Omental fat pad (tissue), 4 donors: ENCODE measurements at places on chromosomes 11 and 22.
A peak's percentile ranks its signal among the peaks of the same experiment; 100 is the strongest.

GRCh38 chr22:44956840-44957767 is 52.7 kb downstream of the PHF21B start:
- DNase-seq, result no peak

DNA sequence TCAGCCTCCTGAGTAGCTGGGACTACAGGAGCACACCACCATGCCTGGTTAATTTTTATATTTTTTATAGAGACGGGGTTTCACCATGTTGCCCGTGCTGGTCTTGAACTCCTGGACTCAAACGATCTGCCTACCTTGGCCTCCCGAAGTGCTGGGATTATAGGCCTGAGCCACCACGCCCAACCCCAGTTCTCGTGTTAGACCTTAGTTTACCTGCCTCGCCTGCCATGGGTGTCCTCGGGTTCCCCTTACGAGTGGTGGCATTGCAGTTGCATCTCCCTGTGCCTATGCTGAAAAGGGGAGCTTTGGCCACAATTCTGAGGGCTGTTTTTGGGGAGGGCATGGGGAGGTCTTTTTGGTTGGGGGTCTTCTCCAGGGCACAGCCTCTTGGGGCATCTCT is 18.8 kb downstream of the TBC1D22A start:
- no peak for DNase-seq

- no peak for DNase-seq
These were observed 30.8 kb upstream of the CELSR1 start for GRCh38 chr22:46568102-46568809.

GRCh38 chr22:41285441-41285819 is 557 bp downstream of the RANGAP1 start:
- peak; percentile 38 for DNase-seq

DNA sequence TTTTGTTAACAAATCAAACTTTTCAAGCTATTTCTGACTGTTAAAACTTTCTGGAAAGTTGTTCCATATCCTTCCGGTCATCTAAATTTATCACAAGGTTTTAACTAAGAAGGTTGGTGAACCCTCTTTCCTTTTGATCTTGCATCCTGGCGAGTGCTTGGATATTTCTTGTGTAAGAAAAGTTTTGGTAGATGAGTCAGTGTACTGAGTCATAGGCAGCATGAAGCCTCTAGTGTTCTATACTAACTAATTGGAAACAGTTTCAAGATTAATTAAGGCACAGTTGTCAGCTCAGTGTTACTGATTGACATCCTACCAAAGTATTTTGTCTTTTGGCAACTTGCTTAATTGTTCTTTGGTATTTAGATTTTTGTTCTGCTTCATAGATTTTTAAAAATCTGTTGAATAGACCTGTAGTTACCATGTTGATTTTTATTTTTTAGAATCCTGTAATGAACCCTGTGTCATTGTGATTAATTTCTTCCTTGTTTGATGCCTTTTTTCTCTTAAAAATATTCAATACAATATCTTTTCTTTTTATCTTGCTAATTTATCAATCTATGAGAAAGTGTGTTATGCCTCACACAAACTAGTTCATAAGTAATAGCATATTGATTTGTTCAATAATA is 38.0 kb downstream of the METTL15 start:
- DNase-seq, result no peak

DNA sequence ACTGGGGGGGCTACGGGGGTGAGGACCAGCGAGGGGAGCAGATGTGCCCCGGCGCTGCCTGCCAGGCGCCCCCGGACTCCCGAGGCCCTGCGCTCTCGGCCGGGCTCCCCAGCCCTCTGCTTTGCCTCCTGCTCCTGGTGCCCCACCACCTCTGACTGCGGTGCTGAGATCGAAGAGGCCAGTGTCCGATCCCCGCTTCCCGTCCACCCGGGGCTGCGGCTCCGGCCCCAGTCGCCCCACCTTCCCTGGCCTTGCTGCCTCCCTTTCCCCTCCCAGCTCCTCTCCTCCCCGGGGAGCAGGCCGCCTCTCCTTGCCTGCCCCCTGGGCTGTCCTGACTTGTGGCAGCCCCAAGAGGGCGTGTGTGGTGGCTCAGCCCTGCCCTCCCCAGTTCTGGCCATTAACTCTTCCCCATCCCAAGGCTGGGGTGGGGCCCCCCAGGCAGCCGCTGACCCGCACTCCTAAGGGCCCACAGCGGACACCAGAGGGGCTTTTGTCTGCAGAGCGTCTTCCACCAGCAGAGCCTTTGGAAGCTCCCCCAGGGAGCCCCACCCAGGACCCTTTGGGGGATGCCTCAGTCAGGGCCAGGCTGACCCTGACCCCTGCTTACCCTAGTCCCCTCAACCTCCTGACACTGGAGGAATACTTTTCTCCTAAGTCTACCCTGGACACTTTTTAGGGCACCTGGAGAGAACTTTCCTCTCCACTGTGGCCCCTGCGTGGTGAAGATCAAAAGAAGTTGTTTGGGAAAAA is 16.6 kb downstream of the RTN4RL2 start:
- no peak for DNase-seq

GRCh38 chr22:50694099-50694605 is 21.5 kb downstream of the SHANK3 start:
- no peak for DNase-seq

DNA sequence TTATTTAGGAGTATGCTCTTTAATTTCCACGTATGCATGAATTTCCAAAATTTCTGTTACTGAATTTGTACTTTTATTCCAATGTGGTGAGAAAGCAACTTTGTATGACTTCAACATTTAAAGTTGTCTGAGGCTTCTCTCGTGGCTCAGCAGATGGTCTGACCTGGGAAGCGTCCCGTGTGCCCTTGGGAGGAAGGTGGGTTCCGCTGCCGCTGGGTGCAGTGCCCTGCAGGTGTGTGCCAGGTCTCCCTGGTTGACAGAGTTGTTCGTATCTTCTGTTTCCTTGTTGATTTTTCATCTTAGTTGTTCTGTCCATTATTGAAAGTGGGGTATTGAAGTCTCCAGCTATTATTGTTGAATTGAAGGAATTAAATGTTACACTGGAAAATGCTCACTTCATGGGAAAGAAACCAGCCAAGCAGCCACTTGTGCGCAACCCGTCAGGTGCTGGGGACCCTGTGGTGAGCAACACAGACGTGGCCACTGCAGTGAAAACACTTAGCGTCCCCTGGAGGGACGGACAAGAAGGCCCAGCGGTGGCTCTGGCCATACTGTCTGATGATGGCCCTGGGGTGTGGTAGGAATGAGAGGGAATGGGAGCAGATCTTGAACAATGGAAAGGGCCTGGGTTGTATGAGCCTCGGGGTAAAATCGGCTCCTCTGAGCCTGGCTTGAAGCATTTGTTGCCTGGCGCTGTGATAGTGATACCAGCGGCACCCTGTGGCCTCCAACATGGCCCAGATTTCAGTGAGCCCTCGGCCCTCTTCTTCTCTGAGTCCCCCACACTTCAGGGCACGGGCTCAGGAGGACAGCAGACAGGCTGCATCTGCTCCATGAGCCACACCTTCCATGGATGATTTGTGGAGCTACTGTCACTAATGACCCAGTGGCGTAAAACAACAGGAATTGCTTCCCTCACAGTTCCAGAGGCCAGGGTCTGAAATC is 31.5 kb upstream of the KRTAP5-7 start:
- no peak for DNase-seq

DNA sequence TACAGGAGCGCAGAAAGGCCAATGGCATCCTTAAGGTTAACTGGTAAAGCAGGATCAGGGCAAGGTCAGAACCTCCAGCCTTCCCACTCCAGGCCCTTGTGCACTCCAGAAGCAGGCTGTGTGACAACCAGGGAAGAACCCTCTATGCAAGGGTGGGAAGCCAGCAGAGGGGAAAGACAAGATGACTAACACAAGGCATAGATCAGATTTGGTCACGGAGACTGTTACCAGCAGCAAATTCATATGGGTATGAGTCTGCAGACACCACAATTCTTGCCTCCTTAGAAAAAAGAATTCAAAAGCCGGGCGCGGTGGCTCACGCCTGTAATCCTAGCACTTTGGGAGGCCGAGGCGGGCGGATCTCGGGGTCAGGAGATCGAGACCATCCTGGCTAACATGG is 39.8 kb upstream of the MTNR1B start:
- no peak for DNase-seq

DNA sequence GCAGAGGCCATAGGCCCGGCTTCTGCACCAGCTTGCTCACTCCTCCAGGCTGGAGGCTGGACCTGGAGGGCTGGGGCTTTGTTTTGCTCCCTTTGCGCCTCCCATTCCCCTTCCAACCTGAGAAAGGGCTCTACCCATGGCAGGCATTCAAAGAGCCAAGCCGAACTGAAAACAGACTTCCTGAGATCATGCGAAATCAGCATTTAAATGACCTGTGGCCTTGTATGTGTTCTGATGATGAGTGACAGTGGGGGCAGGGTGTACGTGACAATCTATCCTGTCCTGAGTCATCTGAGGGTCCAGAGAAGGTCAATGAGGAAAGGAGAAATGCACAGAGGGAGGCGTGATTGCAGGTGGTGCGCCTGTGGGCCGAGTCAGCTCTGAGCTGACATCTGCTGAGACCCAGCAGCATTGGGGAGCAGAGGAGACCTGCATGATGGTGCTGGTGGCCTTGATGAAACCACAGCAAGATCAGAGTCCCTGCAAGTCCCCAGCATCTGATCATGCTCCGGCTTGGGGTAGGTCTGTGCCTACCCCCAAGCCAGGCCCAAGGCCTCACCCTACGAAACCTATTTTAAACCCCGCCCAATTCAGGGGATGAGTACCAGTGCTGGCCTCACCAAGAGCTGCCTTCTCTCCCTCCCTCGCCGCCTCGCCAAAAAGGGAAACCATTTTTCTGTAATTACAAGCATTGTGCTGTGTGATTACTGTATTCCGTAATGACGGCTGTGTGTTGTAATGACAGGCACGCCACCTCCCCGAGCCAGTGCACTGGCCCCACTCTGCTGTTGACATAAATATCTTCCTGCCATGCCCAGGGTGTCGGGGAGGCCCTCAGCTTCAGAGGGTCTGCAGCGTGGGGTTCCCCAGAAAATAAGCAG is 95.2 kb upstream of the ANO1 start:
- DNase-seq, result no peak

GRCh38 chr22:29105468-29105867 is 32.6 kb downstream of the KREMEN1 start:
- DNase-seq, result no peak

DNA sequence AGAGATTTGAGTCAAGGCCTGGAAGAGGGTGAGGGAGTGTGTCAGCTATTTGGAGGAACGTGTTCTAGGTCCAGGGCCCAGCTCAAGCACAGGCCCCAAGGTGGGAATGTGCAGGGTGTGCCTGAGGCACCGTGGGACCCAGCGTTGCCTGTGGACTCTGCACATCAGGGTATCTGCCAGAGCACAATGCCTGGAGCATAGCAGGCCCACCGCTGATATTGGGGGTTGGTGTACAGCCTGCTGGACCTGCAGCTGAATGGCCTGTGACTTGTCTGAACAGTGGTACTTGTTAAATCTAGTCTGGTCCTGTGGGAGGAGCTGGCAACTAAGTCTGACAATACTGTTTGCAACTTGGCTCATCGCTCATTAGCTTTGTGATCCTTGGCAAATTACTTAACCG is 131.7 kb downstream of the GRIK4 start:
- no peak for DNase-seq

DNA sequence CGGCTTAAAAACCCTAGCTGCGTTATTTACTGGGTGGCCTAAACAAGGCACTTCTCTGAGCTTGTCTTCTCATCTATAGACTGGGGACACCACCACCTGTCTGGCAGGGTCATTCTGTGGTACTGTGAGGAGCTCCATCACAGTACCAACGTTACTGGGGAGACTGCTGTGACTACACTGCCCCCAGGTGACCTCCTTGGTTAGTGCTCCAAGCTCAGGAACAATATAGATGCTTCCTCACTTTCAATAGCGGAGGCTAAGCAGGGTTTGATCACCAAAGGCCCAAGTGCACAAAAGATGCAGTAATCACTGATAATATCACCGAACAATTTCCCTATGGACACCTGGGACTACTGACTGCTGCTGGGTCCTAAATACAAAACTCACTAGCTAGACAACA is 18.8 kb downstream of the PRPF19 start:
- no peak for DNase-seq

- DNase-seq, result no peak
These were observed 4.1 kb upstream of the P2RY6 start for GRCh38 chr11:73267906-73268540.

DNA sequence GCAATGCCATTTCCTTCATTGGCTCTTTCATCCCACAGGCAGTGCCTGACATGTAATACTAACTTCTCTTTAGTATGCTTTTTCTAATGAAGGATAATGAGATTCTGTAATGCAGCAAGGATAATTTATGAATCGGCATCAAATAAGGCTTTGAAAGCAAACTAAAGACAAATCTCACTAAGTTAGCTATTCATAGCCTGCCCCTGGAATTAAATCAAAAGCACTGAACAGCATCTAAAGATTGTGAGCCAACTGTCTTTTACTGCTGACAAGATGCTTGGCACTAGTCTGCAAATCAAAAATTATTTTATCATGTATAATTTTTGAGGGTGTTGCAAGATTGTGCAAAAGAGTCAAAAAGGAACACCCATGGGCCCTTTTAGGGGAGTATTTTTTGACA is 265.0 kb downstream of the CASP12 start:
- DNase-seq, result no peak

GRCh38 chr22:42335839-42336378 is 65.5 kb upstream of the TCF20 start:
- no peak for DNase-seq

- no peak for DNase-seq
These were observed 9.6 kb upstream of the CBLIF start for GRCh38 chr11:59854871-59855270.

GRCh38 chr11:108705061-108705460 is 40.2 kb downstream of the DDX10 start:
- DNase-seq, result no peak

GRCh38 chr11:106702805-106703204 is 315.5 kb downstream of the GUCY1A2 start:
- no peak for DNase-seq

- DNase-seq, result no peak
These were observed 2.8 kb downstream of the AAMDC start for GRCh38 chr11:77823775-77824174.

- no peak for DNase-seq
These were observed 541.2 kb downstream of the BUD13 start for GRCh38 chr11:116231543-116231942.

DNA sequence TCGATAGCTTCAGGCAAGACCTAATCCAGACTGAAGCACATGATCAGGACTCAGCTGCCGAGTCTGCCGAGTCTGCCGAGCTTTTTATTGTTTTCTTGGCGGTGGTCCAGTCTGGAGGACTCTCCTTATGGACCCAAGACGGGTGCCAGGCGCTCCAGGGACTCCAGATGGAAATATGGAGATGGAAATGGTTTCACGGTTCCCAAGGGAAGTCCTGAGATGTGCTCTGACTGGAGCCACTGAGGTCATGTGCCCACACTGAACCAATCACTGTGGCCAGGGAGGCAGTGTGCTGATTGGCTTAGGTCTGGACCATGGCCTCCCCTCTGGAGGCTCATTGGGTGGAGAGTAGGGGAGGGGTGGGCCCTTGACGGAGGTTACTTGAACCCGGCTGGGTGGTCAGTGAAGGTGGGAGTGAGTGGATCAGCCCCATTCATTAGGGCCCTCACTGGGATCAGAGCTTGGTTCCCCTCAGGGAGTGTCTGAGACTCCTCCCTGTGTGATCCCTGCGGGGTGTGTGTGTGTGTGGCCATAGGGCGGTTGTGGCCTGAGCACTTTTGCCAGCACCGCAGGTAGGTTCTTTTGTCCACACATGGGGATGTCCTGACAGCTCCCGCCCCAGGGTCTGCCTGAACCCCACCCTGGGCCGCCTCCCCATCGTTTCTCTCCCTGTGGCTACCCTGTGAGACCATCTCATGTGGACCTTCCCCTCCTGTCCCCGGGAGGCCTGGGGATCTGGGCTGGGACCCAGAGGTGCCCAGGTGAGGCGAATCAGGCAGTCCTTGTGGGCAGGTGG is 14.0 kb downstream of the RPS6KA4 start:
- DNase-seq, result no peak

- no peak for DNase-seq
These were observed 4.7 kb upstream of the RANBP1 start for GRCh38 chr22:20111045-20111688.

GRCh38 chr22:45680932-45681700 is 9.5 kb downstream of the ATXN10 start:
- no peak for DNase-seq
